Activated CD4-positive, alpha-beta T cell treated with anti-CD3 and anti-CD28 coated beads for 4 hours (primary cell): ENCODE measurements at places on chromosomes 4 and X.

DNA sequence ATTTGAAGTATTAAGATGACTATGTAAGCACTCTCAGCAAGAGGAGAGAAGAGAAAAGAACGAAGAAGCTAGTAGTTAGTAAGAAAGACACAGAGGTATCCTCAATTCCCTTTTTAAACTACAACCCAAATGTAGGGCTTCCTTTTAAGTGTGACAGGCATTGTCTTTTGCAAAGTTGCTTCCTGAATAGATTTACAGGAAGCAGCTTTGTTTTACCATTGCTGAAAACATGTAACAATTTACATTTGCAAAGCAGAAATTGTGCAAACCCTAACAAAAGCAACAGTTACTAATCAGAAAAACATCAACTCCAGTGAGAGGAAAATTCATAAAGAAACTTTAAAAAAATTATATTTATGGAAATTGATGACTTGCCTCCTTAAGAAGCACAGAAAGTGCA lies 96.4 kb downstream of the FAM13A start:
- no peak for DNase-seq

GRCh38 chr4:174111422-174111821 lies 172.0 kb downstream of the FBXO8 start:
- DNase-seq: no peak

- DNase-seq: no peak
Measured at GRCh38 chr4:175422331-175422730, 389.7 kb downstream of the GPM6A start.

- no peak for DNase-seq
Measured at GRCh38 chr4:76905521-76905920, 7.6 kb upstream of the SOWAHB start.

- DNase-seq: no peak
Measured at GRCh38 chr4:142701017-142701416, 145.1 kb downstream of the INPP4B start.

DNA sequence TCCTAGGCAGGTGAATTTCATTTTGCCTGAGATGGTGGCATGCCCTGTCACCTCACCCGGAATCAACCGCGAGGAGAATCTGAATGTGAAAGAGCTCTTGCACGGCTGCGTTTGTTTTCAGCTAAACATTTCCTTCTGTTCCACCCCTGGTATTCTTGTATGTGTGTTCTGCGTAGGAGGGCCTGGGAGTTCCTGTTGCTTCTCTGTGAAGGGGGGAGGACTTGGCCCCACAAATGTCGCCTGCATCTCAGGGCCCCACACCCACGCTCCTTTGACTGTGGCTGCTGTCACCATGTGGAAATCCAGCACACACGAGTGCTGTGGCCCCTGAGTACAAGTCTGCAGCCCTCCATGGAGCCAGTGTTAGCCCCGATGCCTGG lies 45.8 kb upstream of the CLCN4 start:
- DNase-seq: peak; percentile 66

DNA sequence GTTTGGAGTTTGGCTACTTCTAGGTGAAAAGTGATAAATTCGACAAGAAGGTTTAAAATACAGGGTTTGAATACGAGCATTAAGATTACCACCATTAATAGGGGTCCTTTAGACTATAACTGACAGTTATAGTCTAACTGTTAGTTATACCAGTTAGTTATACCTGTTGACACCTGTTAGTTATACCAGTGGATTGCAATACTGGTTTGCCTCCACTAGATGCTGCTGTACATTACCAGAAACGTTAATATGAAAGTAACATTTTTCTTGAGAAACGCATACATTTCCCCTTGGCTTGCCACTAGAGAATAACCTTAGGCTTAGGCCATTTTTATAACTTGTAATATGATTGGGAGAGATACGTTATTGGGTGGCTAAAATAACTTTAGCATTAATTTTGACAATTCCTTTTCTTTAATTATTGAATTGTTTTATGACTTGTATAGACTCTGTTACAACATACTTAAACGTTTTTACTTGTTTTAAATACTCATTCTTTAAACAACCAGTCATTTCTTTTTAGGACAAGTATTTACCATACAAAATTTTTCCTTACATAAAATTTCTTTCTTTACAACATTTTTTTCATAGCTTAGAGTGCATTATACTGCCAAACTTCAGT lies 911.2 kb downstream of the FSTL5 start:
- no peak for DNase-seq

DNA sequence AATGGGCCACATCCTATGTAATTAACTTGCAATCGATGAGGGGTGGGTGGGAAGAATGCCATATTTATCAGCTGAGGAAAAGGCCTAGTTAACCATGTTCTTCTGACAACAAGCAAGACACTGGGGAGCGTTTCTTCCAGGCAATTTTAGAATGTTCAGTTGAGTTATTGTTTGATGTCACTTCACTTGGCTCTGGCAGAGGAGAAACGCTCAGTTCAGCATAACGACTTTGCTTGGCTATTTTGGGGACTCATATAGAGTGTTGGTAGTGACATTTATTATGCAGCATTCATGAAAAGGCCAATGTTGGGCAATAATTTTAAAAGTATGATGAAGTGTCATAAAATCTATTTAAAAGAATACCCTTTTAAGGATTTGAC lies 648 bp downstream of the SYNPO2 start:
- no peak for DNase-seq

GRCh38 chr4:117941611-117942010 lies 92.7 kb upstream of the NDST3 start:
- no peak for DNase-seq

- no peak for DNase-seq
Measured at GRCh38 chr4:87679449-87680169, 29.5 kb downstream of the DMP1 start.

- no peak for DNase-seq
Measured at GRCh38 chrX:46328133-46328532, 217.1 kb downstream of the ZNF674 start.

DNA sequence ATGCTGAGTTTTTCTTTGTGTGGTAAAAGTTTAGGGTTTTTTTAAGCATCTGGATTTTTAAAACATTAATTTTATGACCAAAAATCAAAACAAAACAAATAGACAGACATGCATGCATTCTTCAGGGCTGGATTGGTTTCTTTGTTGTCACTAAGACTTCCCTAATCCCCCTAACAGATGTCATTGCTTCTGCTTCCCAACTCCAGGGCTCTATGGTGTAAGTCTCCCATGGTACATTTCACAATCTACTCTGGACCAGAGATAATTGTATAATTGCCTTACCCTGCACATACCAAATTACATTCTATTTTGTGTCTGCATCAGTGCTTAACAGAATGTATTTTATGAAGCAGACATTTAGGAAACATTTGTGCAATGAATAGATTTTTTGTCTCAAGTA lies 529.1 kb upstream of the SMIM31 start:
- DNase-seq: no peak

- no peak for DNase-seq
Measured at GRCh38 chrX:130285069-130285620, 16.4 kb upstream of the ZNF280C start.

DNA sequence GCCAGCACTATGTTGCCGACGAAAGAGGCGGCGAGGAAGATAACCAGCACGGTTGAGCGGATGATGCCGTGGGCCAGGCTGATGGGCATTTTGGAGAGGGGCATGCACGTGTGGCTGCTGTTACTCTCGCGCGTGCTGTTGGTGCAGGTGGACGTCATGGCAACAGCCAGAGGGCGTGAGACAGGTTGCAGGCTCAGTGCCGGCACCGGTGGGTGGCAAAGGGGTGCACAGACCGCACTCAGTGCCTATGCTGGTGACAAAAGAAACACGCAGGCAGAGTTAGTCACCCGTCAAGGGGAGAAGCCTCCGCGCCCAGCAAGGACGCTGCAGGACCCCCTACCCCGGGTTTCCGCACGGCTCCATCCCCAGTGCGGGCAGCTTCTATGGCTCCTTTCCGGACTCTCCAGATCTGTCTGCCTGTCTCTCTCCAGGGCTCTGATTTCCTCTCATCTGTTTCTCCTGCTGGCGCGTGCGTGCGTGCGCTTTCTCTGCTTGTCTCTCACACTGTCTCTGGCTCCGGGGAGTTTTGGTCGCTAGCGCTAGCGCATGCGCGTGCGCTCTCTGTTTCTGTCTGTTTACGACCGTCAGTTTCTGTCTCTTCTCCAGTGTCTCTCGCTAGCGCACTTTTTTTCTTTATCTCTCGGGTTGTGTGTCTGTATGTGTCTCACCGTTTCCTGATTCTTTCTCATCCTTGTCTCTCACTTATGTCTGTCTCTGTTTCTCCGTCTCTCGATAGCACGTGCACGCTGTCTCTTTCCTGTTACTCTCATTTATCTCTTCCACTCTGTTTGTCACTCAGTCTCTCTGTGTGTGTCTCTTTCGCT lies 2.1 kb downstream of the GPR101 start:
- peak; percentile 32 for DNase-seq

DNA sequence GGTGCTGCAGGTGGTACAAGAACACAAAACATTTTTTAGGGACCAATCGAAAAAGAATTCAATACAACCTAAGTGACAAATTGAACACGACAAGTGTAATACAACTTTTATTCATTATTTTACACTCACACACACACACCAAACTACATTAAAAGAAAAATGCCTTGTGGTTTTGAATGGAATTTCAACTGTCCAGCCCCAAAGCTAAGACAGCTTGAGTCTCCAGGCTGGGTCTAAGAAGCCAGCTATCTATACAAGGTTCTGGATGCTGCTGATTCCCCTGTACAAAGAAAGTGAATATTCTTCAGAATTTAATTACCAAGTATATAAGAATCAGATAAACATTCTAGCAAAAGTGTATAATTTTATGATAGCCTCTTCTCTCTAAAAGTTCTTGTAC lies 118.2 kb downstream of the PPP3CA start:
- DNase-seq: no peak

- DNase-seq: no peak
Measured at GRCh38 chr4:74931376-74931775, 1.5 kb upstream of the PARM1 start.

GRCh38 chrX:78624426-78624825 lies 34.7 kb downstream of the RTL3 start:
- no peak for DNase-seq

GRCh38 chrX:34559325-34559724 lies 97.8 kb downstream of the TMEM47 start:
- no peak for DNase-seq

DNA sequence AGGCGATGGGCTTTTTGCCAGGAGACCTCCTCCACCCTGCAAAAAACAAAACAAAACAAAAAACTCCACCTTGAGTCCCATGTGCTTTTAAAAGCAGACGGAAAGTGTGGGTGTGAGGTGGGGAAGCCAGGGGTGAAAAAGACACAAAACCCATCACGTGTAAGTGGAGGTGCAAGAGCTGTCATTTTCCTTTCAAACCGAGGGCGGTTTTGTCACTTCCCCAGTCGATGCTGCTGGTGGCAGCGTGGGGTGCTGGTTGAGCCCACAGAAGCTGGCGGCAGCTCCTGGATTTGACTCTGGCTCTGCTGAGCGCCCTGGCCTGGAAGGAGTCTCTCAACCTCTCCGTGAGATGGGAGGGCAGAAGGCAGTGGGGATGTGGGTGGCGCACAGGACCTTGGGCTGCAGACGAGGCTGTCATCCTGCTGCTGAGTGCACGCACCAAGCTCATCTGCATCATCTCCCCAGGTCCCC lies 110.0 kb downstream of the PSAPL1 start:
- DNase-seq: no peak

GRCh38 chrX:41308884-41309647 lies 24.9 kb upstream of the DDX3X start:
- no peak for DNase-seq

DNA sequence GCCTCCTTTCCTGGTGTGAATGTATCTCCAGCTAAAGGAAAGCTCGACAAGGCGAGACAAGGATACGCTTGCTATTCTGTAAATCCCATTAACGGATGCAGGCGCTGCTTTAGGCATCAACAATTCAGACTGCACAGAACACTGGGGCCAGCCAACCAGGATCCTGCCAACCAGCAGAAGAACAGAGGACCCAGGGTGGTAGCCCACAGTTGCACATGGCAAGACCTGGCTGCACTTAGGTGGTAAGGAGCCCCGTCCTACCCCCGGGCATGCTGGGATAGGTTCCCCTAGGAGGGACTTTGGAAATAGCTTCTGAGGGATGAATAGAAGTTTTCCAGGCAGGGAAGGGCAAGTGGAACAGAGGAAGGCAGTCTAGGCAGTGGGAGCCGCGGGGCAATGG lies 20.7 kb downstream of the PSAPL1 start:
- no peak for DNase-seq

DNA sequence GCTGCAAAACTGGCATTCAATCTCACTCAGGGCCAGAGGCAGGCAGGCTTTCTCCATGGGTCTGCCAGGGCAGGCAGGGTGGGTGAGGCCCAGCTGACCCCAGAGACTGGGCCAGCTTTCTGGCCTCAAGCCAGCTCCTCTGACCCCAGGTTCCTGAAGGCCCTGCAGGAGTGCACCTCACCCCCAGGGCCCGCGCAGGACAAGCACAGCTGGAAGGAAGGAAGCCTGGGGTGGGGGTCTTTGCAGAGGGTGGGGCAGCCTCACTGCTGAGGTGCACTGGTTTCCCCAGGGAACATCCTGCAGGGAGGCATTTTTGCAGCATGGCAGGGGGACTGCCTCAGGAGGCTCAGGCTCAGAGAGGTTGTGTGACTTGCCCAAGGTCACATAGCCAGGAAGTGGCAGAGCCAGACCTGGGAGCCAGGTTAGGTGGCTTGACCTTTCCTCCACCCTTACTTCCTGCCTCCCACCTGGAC lies 31.5 kb upstream of the AFAP1 start:
- no peak for DNase-seq

- no peak for DNase-seq
Measured at GRCh38 chr4:112284662-112285411, 867 bp downstream of the TIFA start.

- DNase-seq: no peak
Measured at GRCh38 chr4:38993683-38994082, 38.5 kb downstream of the TMEM156 start.

- DNase-seq: no peak
Measured at GRCh38 chr4:169274033-169274432, 3.3 kb upstream of the SH3RF1 start.

- no peak for DNase-seq
Measured at GRCh38 chrX:38154340-38154739, 66.3 kb downstream of the SRPX start.

GRCh38 chrX:6941041-6941440 lies 206.5 kb upstream of the STS start:
- no peak for DNase-seq

DNA sequence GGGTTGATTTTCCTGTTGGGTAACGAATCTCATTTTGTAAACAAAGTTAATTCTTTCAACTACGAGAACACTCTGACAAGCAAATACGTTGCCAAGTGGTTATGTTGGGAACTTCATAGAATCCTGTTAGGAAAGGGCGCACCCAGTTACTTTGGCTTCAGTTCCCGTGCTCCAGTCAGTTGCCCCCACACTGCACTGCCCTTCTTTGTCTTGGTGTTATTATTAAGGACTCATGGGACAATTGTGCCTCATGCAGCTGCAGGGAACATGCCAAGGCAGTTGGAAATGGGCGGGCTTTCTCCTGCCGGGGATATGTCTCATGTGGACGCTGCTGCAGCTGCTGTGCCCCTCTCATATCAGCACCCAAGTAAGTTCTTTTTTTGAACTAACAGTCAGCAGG lies 28.9 kb downstream of the OFD1 start:
- no peak for DNase-seq

DNA sequence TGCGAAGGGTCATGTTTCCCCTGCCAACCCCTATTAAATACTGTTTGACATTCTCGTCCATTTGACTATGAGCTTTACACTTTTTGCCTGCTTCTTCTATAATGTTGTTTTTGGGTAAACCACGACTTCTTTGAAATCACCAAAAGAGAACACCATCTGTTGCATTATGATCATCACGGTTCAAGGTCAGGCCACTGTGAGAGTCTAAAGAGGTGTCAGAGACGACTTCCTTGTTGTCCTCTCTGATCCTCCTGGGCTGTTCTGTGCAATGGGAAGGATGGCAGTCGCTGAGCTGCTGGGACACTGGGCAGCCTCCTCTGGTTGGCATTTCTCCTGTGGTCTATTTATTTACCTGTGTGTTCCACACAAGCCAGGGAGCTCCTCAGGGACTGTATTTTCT lies 137.5 kb downstream of the RASL11B start:
- no peak for DNase-seq
